NCI-H146 (cell line): ENCODE measurements at places on chromosomes 1 and 21.

GRCh38 chr21:28817871-28818270 lies 174.8 kb downstream of the LTN1 start:
- no peak for DNase-seq

DNA sequence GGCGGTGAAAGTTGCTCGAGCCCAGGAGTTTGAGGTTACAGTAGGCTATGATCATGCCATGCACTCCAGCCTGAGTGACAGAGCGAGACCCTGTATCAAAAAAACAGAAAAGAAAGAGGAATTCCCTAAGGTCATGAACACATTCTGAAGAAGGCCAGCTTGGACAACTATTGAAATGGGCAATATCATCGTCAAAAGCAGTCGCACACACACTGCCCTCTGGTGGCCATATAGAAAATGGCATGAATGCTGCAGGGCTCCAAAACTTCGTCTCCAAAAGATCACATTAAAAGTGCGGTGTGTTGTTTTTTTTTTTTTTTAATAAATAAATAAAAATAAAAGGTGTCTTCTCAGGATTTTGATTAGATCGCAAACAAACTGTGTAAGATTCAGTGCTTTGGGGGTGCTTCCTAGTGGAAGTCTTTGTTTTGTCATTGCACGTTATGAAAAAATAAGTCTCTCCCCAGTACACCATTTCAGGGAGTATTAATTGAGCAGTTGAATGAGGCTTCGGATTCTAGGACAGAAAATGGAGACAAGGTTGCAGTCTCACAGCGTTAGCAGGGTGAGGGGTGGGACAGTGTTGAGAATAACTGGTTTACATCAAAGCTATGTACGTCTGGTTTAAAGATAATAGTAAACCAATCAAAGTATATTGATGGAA lies 87.5 kb upstream of the FMN2 start:
- DNase-seq, result no peak

DNA sequence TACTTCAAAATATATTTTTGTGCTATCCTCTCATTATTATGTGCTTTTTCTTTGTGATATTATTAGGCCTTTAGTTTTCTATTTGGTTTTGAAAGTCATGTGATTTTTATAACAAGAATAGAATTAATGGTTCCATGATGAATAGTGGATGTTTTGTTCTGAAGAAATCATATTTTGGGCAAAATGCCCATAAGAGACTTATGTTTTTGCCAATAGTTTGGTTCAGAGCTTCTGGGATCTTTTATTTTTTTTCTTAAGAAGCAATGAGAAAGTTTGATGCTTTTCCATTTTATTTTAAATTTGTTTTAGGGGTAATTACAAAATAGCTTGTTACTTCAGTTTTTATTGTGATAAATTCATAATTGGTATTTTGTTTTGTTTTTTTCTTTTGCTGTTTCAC lies 49.8 kb downstream of the LYPLAL1 start:
- DNase-seq, result no peak

- no peak for DNase-seq
Observed at GRCh38 chr1:22578732-22579361, 15.6 kb downstream of the EPHA8 start.
